ENCODE measurements at places on chromosomes 7 and 10.

GRCh38 chr7:42087616-42088015 lies 149.4 kb downstream of the GLI3 start:
- DNase-seq: no peak

GRCh38 chr7:94710256-94710655 lies 54.3 kb upstream of the SGCE start:
- DNase-seq: no peak

- no peak for DNase-seq
Measured at GRCh38 chr7:132125096-132125495, 451.2 kb downstream of the PLXNA4 start.

DNA sequence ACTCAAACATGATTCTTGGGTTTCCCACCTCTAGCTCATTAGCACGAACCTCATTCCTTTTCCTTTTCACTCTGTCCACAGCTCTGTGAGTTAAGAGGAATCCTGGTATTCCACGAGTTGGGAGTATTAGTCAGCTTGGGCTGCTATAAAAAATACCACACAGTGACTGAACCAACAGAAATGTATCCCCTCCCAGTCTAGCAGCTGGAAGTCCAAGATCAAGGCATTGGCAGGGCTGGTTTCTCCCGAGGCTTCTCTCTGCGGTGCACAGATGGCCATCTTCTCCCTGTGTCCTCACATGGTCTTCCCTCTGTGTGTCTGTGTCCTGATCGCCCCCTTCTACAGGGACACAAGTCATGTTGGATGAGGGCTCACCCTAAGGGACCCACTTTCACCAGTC lies 261.6 kb downstream of the TNS3 start:
- DNase-seq: no peak

DNA sequence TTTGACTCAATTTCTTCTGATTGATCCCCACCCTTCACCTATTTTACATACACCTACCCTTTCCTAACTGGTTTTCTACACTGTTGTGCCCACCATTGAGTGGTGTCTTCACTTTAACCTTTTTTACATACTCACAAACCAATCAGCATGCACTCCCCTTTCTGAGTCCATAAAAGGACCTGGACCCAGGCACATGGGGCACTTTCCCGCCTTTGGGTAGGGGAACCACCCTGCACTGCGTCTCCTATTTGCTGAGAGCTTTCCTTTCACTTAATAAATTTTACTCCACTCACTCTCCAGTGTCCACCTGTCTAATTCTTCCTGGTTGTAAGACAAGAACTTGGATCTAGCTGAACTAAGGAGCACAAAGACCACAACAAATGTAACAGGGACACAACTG lies 33.8 kb downstream of the ANKMY2 start:
- DNase-seq: no peak

- no peak for DNase-seq
Measured at GRCh38 chr7:111043561-111043960, 47.4 kb upstream of the LRRN3 start.

DNA sequence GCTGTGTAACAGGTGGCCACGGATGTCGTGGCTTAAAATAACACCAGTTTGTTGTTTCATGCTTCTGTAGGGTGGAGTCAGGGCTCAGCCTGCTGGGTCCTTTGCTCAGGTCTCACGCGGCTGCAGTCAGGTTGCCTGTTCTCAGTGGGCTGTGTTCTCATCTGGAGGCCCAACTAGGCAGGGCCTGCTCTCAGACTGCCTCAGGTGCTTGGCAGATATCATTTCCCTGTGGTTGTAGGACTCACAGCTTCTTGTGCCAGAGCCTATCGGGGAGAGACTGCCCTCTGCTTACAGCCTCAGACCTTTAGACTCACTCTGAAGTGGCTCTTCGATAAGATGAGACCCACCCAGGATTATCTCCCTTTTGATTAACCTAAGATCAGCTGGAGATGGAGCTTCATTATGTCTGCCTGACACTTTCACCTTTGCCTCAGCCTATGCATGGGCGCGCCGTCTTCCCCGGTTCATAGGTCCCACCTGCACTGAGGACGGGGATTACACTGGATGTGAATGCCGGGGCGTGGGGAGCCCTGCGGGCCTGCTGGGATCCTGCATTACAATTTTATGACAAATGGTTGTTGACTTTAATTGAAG lies 55.3 kb downstream of the INPP5A start:
- no peak for DNase-seq

GRCh38 chr10:48383393-48383792 lies 76.9 kb downstream of the MAPK8 start:
- no peak for DNase-seq

- no peak for DNase-seq
Measured at GRCh38 chr10:104441329-104442000, 87.8 kb downstream of the CFAP58 start.

- no peak for DNase-seq
Measured at GRCh38 chr7:43537765-43538403, 45.0 kb upstream of the STK17A start.

- DNase-seq: no peak
Measured at GRCh38 chr7:84025332-84025927, 169.2 kb downstream of the SEMA3A start.

DNA sequence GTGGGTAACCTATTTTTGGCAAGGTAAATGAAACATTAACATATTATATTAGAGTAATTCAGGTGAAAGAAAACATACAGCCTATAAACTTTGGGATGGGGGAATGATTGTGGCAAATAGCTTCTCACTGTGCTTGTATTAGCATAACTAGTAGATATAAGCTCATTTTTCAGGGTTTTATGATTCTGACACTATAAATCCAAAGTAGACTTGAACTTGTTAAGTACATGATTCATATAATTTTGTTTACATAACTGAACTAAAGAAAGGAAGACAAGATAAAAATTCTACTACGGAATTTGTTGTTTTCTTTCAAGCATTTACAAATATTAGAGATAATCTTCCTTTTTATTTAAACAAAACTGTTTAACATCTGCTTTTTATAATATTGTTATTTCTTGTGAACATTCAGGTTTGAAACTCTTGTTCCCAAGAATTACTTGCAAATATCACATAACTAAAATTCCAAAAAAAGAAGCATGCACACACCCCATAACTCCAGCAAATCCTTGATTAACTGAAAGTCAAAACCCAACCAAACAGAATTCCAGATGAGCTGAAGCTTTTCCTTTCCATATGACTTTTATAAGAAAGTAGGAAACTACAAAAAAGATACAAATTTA lies 142.3 kb downstream of the JAZF1 start:
- no peak for DNase-seq

- no peak for DNase-seq
Measured at GRCh38 chr7:131072505-131073091, 255.1 kb upstream of the MKLN1 start.

GRCh38 chr10:90288391-90288933 lies 569.4 kb downstream of the HTR7 start:
- DNase-seq: no peak

DNA sequence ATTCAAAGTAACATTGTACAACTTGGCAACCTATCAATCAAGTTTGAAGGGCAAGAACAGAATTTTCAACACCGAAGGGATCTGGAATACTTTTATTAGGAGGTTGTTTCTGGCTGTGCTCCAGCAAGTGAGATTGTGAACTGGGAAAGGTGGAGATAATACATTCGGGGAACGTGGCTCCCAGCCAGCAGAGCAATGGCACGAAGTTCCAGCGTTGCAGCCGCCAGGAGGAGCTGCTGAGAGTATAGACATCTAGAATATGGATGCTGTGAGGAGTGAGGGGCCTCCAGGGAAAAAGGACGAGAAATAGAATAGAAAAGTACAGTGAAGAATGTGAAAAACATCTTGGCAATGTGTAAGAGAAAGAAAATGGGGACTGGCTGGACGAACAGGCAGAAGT lies 69.5 kb downstream of the TCERG1L start:
- no peak for DNase-seq

GRCh38 chr7:31690935-31691334 lies 3.9 kb downstream of the PPP1R17 start:
- no peak for DNase-seq

- DNase-seq: no peak
Measured at GRCh38 chr10:105609451-105609850, 968.4 kb downstream of the SORCS3 start.

GRCh38 chr10:52853704-52854103 lies 81.1 kb upstream of the MBL2 start:
- DNase-seq: no peak

GRCh38 chr7:2582006-2582735 lies 23.4 kb downstream of the IQCE start:
- no peak for DNase-seq

- no peak for DNase-seq
Measured at GRCh38 chr7:18013936-18014335, 13.7 kb downstream of the PRPS1L1 start.

DNA sequence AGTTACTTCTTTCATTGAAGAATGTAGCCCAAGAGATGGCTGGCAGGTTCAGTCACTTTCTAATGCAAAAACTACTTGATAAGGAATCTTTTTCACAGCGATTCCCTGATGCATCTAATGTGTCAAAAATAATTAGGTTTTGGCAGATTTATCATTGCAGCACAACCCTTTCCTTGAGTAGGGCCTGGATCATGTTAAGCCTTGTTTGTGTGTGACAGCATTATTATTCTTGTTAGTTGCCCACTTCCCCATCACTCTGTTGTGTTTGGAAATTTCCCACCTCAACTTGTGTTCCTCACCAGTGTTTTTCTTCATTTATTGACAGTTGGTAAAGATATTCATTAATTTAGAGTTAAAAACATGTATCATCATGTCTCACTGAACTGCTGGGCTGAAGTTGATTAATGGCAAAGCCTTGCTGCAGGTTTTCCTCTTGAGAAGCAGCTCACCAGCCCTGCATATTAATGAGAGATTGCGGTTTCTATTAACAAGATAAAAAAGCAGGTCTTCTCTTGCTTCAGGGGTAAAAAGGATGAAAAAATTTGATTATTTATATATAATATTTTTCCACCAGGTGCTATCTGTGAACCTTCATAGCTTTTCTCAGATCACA lies 233.3 kb upstream of the MDFIC start:
- DNase-seq: no peak

- no peak for DNase-seq
Measured at GRCh38 chr10:94183666-94184264, 179.0 kb downstream of the NOC3L start.

DNA sequence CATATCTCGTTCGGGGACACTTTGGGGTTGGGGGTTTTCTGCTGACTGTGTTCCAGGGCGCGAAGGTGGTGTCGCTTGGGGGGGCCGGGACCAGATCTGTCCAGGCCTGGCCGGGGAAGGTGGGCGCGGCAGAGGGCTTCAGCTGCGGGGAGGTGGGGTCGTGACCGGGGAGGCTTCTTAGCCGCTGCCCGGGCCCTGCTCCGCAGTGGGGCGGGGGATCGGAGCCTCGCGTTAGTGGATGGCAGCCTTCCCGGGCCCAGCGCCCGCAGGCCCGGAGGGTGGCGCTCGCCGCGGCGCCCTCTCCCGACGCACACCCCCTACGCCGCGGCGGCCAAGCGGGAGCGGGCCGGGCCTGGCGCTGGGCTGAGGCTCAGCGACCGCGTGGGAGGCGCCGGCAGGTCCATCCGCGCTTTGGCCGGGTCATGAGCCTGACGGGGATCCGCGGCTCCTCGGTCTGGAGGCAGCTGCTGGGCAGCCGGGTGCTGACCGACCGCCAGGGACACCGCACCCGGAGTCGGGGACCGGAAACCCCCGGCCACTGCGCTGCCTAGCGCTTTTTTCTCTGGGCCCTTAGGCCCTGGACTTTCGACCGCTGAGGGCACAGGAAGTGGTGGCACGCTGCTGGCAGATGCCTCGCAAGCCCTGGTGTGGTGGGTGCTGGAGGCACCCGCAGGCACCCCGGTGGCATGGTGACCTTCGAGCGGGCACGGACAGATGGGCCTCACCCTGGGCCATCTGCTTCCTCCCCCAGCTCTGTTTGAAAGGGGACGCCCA lies 1.2 kb downstream of the AGAP3 start:
- DNase-seq: no peak

DNA sequence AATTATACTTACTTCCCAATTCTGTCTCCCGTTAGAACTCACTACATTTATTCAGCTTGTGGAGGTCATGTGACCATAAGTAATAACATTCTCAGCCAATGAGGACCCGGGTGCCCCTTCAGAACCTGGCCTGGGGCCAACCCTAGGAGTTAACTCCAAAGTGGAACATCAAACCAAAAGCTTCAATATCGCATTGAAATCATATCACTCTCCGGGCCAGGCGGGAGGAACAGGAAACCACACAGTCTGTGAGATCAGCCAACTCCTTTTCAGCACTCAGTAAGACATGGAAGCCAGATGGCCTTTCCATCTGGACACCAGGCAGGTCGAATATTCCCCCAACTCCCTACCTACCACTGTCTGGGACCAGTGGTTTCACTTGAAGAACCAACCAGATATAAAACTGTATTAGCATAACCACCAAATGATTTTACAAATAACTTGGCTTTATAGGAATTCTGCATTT lies 5.5 kb downstream of the CREB3L2 start:
- DNase-seq: no peak

DNA sequence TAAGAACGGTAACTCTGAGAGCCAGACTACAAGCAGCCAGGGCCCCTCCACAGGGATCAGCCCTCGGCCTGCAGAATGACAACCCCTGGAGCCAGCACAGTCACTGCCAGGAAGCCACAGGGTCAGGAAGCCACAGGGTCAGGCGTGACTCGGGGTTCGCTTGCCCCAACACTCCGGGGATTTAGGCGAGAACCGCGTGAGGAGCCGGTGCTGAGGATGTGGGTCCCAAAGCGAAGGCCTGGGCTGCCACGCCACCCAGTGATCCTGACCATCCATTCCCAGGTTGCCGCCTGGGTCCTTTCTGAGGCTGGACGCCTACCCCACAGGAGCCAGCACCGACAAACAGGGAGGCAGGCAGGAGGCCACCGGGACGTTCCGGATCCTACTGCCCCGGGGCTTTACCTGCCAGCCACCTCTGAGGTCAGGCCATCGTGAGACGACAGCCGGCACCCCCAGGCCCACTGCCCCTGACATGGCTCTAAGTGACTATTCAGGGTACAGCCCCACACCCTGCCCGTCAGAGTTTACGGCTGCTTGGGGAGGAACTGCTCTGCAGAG lies 228.6 kb downstream of the ELFN1 start:
- no peak for DNase-seq

DNA sequence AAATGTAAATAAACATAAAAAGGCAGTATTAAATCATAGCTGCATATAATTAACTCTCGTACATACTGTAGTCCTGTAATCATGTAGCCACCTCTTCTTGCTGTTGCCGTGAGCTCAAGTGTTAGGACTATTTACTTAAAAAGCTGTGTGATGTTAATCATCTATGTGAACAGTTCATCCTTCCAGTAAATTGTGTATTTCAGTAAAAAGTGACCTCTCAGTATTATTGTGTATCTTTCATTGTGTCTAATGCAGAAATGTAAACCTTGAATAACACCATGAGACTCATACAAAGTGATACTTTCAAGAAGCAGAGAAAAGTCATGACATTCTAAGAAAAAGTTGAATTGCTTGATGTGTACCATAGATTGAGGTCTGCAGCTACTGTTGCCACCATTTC lies 38.0 kb downstream of the ADD3 start:
- no peak for DNase-seq

GRCh38 chr7:135270577-135271254 lies 37.1 kb downstream of the STRA8 start:
- no peak for DNase-seq

GRCh38 chr10:94098896-94099295 lies 105.2 kb downstream of the PLCE1 start:
- DNase-seq: no peak

Data from stimulated activated CD4-positive, alpha-beta T cell treated with anti-CD3 and anti-CD28 coated beads, Interleukin-1b, Interleukin-23, amount 100 ng/mL, for 24 hours (primary cell).